Activated T-helper 9 cell treated with anti-CD3 and anti-CD28 coated beads, Interleukin-2, amount 50 U/mL, for 16 hours (primary cell): ENCODE measurements at places on chromosomes 4 and X.

DNA sequence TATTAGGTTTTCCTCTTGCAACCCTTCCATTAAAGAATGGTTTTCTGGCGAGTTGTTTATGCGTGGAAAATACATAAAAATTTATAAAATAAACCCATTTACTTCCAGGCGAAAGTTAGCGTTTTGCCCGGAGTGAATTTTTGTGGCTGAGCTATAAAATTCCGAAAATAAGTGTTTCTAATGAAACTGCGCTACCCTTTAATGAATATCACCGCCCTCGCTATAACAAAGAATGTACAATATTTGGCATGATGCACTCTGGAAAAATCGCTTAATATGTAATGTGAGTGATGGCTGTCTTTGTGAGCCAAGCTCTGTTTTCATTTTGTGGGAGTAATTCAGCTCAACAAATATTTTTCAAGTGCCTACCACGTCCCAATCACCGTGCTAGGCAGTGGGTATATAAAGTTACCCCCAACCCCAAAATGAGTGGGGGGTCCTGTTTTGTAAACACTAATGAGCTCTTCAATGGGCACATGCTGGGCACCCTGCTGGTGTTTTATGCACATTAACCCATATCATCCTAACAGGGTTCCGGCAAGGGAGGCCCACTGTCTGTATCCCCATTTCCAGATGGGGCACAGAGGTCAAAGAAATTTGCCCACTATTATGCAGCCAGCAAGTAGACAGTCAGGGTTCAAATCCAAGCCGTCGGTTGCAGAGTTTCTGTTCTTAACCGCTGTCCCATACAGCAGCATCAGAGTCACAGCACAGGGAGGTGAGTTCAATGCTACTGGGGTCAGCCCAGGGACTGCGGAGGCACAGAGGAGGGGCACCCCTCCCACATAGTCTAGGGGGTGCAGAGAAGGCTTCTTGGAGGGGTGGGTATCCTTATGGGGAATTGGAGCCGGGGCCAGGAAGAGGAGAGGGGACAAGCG, 65.7 kb upstream of the STX18 start:
- DNase-seq: no peak

DNA sequence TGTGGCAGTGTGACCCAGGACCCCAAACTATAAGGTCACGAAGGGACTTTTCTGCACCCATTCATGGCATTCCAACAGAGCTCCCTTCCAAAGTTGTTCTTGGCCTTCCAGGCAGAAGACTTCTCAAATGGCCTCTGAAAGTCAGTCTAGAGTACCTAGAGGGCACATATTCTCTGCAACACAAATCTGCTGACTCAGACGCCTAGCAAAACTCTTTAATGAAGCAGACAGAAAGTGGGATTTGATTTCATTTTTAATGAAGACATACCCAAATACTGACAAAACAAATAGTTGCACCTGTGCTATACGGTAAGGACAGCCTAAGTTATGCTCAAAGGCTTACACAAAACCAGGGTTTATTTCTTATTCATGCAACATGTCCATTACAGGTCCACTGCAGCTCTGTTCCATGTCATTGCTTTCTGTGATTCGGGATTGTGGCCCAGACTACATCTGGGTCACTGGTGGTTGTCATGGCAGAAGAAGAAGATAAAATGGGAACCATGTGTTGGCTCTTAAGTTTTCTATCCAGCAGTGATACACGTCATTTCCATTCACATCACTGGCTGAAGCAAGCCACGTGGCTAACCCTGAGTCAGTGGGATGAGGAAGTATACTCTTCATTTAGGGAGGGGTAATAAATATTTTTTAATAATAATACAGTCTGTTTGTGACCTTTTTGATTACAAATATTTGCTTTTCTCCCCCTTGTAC, 57.7 kb downstream of the NAT8L start:
- DNase-seq: no peak

DNA sequence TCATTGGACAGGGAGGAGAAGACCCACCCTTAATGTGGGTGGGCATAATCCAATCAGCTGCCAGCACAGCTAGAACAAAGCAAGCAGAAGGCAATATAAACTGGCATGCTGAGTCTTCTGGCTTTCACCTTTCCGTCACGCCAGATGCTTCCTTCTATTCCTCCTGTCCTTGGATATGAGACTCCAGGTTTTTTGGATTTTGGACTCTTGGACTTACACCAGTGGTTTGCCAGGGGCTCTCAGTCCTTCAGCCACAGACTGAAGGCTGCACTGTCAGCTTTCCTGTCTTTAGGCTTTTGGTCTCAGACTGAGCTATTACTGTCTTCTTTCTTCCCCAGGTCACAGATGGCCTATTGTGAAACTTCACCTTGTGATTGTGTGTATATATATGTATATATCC, 32.2 kb upstream of the UGT2B4 start:
- DNase-seq: no peak

DNA sequence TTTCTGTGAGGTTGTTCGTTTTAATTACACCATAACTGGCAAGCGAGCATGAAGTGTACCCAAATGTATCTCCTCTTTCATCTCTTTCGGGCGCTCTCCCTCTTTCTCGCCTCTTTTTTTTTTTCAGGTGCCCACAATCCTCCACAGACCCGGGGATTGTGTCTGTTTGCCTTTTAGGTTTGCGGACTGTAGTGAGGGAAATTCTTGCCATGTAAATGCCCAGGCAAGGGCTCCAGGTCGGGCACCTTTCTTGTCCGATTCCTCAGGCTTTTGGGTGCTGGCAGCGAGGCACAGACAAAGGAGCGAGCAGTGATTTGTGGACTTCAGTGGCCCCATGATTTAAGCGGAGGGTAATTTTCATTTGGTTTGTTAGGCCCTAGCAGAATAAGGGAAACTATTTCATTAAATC, 1.1 kb upstream of the PHOX2B start:
- DNase-seq: no peak

GRCh38 chr4:37054531-37055077, 189.9 kb upstream of the NWD2 start:
- no peak for DNase-seq

DNA sequence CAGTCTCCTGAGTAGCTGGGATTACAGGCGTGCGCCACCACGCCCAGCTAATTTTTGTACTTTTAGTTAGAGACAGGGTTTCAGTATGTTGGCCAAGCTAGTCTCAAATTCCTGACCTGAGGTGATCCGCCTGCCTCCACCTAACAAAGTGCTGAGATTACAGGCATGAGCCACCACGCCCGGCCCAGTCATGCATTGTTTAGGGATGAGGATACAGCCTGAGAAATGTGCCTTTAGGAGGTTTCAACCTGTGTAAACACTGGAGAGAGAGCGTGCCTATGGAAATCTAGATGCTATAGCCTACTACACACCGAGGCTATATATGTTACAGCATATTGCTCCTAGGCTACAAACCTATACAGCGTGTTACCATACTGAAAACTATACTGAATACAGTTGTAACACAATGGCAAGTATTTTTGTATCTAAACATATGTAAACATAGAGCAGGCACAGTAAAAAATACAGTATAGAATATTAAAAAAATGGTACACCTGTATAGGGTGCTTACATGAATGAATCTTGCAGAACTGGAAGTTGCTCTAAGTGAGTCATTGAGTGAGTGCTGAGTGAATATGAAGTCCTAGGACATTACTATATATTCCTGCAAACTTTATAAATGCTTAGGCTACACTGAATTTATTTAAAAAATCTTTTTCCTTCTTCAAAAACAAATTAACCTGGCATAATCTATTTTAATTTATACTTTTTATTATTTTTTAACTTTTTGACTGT, 588.2 kb upstream of the ADGRL3 start:
- DNase-seq: no peak

DNA sequence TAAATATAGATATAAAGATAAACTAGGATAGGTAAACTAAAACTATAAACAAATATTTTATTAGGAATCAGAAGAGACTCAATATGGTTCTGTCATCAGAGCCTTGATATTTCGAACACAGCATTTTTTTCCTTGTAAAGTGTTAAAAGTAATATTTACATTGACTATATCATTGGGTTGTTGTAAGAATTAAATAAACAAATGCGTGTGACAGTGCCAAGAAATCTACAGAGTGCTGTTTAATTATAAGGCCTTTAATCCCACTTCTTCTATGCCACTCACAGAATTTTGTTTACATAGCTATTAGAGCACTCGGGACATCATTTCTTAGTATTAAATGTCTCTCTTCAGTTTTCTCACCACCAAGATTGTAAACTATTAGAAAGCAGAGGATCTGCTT, 807.4 kb downstream of the FSTL5 start:
- DNase-seq: no peak

DNA sequence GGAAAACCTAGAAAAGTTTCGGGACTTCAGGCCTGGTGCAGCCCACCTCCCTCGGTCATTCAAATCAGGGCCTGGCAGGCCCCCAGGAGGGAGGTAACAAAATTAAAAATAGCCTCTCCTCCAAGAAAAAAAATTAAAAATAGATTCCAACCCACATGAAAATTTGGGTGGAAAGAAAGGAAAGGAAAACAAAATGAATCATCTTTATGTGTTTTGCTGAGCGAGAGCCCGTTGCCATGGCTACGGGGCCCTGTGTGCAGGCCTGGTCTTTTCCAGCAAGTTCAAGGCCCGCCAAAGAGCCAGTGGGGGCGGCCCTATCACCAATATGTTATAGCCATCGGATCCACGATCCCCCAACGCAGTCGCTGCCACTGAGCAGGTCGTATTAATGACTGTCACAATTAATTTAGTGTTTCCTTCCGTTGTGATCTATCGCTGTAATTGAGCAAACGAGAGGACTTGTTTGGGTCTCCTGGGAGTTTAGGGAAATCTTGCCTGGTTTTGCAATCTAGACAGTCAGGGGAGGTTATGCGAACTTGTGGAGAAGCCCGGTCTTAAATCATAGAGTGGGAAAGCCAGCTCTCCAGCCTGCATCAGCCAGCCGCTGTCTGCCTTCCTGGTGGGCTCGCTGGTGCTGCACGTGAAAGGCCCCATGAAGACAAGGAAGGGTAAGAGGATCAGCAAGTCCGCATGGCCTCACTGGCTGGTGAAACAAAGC, 452.4 kb downstream of the BCOR start:
- no peak for DNase-seq

- DNase-seq: no peak
Observed at GRCh38 chr4:81030061-81030980, at the start of gene BMP3. TSS of gene BMP3 (plus strand) at chr4:81030708. CDS start at chr4:81031285, 577 bp downstream.

DNA sequence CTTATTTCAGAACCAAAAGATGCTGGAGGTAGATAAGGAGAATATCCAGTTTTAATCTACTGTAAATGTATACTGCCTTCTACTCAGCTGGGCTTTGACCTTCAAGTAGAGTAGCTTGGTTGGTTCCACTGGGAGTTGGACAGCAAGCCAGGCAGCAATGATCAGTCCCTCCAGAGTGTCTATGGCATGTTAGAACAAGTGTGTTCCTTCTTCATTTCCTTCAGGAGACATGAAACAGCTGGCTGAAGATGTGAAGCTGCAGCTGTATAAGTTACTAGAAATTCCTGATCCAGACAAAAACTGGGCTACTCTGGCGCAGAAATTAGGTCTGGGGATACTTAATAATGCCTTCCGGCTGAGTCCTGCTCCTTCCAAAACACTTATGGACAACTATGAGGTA, 111.1 kb downstream of the NFKB1 start:
- DNase-seq: no peak

GRCh38 chrX:74133156-74133796, 170.7 kb upstream of the ZCCHC13 start:
- DNase-seq: no peak

DNA sequence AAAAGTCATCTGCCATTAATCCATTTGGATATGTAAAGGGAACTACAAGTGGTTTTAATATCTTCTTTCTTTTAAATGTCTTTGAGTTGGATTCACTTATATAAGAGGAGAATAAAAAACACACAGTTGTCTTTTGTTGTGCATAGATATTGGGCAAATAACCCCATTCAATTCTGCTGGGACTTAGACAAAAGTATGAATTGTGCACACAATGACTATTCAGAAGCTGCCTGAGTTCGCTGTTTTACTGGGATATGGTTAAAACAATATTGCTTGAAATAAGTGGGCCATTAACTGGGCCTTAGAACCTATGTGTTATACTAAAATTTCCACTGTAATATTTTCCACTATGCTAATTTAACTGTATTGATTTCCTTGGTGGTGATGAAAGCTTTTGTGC, 71.7 kb downstream of the PCYT1B start:
- no peak for DNase-seq

- no peak for DNase-seq
Observed at GRCh38 chr4:30802622-30803323, 82.6 kb downstream of the PCDH7 start.

DNA sequence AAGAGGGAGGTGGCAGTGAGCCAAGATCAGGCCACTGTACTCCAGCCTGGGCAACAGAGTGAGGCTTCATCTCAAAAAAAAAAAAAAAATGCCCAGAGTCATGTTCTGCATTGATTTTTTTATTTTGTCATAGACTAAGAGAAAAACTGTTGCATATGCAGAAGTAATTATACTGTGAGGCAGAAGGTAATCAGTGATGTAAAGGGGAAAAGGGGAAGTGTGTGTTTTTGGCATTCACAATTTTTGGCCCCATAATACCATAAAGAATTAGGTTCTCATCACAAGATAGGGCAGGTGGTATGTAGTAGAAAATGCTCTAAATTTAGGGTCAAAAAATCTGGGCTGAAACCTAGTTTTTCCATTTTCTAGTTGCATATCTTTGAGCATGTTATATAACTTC, 47.3 kb upstream of the GAB1 start:
- DNase-seq: no peak

DNA sequence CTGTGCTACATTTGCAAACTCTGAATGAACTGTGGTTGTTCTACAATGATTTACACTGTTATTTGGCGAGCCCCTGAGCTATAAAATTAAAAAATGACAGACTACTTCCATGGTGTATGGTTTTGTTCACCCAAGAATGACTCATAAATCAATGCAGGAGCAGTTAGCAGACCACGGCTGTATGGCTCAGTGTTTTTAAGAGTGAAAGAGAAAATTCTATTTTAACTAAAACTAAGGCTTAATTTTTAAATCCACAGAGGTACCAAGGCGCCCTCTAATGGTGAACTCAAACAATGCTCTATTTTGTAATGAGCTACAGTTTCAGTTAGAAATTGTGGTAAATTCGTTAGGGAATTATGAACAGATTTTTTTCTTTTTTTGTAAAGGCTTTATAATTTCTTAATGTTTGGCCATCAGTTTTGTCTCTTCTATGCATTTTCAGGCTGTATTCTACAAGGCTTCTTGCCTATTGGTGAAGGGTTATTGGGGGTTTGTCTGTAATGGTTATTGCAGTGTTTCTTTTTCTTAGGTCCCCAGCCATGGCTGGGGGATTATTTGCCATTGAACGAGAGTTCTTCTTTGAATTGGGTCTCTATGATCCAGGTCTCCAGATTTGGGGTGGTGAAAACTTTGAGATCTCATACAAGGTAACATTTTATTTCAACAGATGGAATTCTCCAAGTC, 32.5 kb downstream of the HMGB2 start:
- no peak for DNase-seq

DNA sequence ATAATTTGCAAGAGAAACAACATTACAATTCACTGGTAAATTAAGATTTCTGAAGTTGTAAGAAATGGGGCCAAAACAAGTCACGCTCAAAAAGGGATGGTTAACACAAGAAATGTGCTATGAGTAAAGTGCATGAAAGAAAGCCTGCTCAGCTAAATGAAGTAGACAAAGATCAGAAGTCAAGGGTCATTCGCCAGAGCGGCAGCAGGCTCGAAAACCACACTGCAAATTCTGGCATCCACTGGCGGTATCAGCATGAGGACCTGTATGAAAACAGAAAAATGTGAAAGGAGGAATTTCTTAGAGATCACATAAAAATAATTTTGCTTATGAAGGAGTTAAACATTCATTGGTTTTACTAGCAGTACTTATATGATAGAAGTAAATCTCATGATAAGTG, 49.6 kb downstream of the FBXL5 start:
- DNase-seq: no peak
